Ovary (tissue), 10 donors: ENCODE measurements at places on chromosomes 1 and 21.
A peak's percentile ranks its signal among the peaks of the same experiment; 100 is the strongest.

- DNase-seq: no peak
Measured at GRCh38 chr1:17599954-17600300, 60.4 kb downstream of the ARHGEF10L start.

- DNase-seq: no peak
Measured at GRCh38 chr1:208737922-208738321, 493.7 kb upstream of the PLXNA2 start.

GRCh38 chr21:34613679-34614627 is 960 bp downstream of the RCAN1 start:
- DNase-seq: no peak

GRCh38 chr1:160061369-160062229 is 8.4 kb downstream of the KCNJ10 start:
- DNase-seq: no peak

- no peak for DNase-seq
Measured at GRCh38 chr1:184056921-184057555, 5.5 kb downstream of the TSEN15 start.

DNA sequence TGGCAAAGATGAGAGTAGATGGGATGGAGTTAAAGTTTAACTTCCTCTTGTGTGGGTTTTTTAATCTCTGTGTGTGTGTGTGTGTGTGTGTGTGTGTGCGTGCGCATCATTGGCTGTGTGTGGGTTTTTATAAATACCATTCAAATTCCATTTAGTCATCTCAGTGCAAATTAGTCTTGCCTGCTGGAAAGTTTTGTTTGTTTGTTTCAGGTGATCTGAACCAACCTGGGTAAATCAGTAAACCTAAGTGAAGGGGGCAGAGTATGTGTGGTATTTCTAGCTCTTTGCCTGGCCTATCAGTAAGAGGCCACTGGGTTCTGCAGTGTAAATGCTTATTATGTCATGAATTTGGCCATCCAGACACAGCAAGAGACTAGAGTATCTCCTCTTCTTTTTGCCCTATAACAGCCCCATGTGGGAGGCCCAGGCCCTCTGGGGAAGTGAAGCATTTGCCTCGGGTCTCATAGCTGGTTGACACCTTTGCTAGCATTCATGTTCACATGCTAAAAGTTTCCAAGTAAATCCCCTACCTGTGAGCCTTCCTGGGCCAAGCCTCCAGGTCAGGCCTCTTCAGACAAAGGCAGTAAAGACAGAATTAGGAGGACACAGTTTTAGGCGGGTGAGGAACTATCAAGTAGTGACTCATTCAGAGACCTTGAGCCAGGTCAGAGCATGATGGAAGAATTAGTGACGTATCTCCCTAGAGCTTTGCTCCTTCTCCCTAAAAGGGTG is 14.7 kb downstream of the INTS3 start:
- peak; percentile 41 for DNase-seq

DNA sequence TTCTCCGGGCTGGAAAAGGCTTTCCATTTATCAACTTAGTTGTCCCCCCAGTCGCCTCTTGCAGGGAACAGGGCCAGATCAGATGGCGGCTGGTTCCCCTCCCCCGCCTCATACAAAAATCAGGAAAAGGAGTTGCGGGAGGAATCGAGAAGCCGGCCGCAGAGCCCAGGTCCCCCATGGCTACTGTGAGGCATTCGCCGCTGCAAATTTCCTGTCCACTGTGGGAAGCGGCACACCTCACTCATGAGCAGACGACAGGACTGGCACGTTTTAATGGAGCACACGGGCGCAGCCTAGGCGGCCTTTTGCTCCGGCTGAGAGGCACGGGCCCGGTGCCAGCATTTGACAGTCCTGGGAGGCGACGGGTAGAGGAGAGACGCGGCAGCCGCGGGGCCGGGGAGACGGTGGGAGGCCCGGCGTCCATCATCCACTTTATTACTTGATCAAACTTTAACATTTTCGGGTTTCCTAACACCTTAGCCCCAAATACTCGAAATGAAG is 1.1 kb downstream of the GNG4 start:
- peak; percentile 66 for DNase-seq

DNA sequence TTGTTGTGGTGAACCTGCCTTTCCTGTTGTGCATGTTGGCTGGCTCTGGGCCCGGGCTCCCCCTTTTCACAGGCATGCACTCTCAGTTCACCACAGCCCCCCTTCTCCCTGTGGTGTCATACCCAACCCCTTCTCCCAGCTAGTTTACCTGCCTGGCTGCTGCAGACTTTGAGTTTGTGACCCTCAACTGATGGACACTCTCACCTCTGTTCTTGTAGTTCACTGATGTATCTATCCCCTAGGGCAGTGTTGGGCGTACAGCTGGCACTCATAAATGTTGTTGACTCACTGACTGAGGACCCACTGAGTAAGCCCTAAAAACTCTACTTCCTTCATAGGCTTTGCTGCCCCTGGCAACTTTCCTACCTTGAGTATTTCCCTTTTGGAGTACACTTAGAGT is 54.9 kb downstream of the WDR64 start:
- no peak for DNase-seq

DNA sequence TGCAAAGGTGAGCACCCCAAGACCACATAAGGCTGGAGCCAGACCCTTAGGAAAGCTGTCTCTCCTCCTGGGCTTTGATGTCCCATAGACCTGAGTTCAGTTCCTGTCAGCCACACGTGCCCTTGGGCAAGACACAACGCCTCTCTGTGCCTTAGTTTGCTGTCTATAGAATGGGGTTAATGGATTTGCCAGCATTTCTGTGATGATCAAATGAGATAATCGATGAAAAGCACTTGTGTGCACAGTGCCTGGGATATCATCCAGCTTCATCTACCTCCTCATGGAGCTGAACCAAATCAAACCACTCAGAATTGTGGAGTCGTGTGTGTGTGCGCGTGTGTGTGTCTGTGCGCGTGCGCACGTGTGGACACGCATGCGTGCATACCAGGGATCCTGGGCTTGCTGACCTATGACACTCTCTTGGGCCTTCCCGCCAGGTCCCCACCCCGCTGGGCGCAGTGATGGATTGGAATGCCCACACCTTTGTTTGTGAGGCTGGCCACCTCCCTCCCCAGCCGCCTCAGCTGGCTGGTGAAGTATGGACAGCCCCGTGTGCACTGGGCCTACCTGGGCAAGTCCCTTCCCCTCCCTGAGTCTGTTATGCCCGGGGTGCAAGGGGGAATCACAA is 5.2 kb downstream of the TTC22 start:
- DNase-seq: no peak

DNA sequence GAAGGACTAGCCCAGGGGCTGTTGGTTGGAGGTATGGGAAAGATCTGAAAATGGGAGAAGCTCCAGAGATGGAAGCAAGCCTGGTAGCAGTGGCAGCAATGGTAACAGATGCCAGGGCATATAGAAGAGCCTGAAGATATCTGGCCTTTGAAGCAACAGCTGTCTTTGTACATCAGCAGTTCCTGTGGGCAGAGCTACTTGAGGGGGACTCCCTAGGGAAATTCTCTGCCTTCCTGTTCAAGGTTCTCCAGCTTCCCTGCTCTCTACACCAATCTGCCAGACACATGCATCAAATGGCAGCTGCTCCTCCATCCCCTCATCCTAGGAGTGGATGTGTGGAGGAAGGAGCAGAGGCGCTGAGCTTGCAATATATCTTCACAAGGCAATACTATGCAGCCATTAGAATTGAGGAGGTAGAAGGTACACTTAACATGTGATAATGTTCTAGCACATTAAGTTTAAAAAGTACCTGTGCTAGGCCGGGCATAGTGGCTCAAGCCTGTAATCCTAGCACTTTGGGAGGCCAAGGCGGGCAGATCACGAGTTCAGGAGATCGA is 2.2 kb downstream of the TMEM35B start:
- no peak for DNase-seq
